IMR-90 (cell line): ENCODE measurements at places on chromosomes 4 and X. TPM values are rescaled to one million over a fixed set of nuclear protein-coding genes. Genes with fewer than 3 reads are reported as not detected.

Gene RNF175
- total RNA-seq: not detected in 2 replicates

Gene XAGE3
- total RNA-seq: not detected in 2 replicates

Gene TRIML2
- 0.18 and 0.28 TPM in 2 replicates for total RNA-seq

Gene ADH1C
- total RNA-seq: not detected in 2 replicates

Gene ODAPH
- total RNA-seq: not detected in 2 replicates

Gene FAM236B
- total RNA-seq: not detected in 2 replicates

Gene MAGEB16
- total RNA-seq: not detected in 2 replicates

Gene ANOS1
- under 0.01 TPM in 2 replicates for total RNA-seq

Gene SATL1
- not detected in 2 replicates for total RNA-seq

Gene TEX13D
- total RNA-seq: not detected in 2 replicates

Gene EIF1AX
- total RNA-seq: 12.2 and 55.5 TPM in 2 replicates

Gene FRG1
- total RNA-seq: 13.4 and 28.3 TPM in 2 replicates

Gene GABRE
- 1.3 and 1.9 TPM in 2 replicates for total RNA-seq

Gene AASDH
- total RNA-seq: 12.0 and 13.1 TPM in 2 replicates

Gene PLK4
- 15.1 and 16.1 TPM in 2 replicates for total RNA-seq

Gene EMCN
- total RNA-seq: not detected in 2 replicates

Gene USP51
- total RNA-seq: 1.1 and 2.0 TPM in 2 replicates
